ENCODE measurements at places on chromosomes 3 and 15.

DNA sequence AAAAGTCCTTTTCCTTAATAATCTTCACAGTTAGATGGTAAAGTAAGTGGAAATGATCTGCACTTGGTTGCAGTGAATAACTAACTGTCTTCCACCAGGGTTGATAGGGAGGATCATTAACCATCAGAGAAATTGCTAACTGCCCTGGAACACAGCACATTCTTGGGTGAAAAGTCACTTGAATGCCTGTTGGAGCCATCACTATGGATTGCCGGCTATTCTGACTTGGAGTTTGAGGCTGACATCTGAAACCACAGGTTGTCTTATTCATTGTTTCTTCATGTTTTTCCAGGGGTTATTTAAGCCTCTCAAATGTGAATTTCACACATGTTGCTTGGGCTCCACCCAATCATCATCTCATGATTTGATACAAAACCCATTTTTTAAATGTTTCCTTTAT, 901.4 kb downstream of the MCTP2 start:
- no peak for DNase-seq

GRCh38 chr3:73315706-73316105, 254.2 kb downstream of the EBLN2 start:
- DNase-seq: no peak

- no peak for DNase-seq
Measured at GRCh38 chr3:23166845-23167244, 36.3 kb upstream of the UBE2E2 start.

DNA sequence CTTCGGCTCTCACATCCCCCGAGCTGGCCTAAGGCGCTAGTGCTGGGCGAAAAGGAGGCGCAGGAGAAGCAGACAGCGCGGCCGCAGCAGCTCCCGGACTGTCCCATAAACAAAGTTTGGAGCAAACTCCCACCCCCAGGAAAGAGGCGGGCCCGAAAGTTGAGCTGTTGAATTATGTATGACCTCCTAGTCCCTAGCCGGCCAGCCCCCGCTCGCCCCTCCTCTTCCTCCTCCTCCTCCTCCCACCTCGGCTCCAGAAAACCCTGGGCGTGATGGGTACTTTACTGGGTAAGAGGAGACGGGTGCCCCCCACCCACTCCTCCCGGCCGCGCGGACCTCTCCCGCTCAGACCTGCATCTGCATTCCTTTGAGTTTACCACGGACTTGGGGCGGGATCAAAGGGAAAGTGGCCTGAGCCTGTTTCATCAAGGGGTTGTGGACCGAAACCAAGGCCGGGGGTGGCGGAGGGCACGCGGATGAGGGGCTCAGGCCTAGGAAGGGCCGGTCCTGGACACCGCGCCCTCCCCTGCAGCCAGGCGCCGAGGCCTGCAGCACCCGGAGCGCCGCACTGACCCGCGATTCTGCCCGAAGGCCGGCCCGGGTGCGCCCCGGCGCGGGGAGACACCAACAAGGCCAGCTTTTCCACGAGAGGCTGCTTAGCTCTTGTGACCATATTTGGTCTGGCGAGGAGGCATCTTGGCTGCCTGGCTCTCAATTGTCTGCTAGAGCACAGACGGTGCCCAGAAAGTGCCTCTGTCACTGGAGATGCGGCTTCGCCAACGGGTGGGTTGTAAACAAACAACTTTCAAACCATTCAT, at the start of gene WWTR1:
TSS of gene WWTR1 (minus strand) at position 100 of the 818 bp plus-strand sequence. CDS start 719 bp downstream, outside the sequence.
- DNase-seq: peak; percentile 28

- no peak for DNase-seq
Measured at GRCh38 chr3:49648354-49649019, 25.7 kb upstream of the APEH start.

DNA sequence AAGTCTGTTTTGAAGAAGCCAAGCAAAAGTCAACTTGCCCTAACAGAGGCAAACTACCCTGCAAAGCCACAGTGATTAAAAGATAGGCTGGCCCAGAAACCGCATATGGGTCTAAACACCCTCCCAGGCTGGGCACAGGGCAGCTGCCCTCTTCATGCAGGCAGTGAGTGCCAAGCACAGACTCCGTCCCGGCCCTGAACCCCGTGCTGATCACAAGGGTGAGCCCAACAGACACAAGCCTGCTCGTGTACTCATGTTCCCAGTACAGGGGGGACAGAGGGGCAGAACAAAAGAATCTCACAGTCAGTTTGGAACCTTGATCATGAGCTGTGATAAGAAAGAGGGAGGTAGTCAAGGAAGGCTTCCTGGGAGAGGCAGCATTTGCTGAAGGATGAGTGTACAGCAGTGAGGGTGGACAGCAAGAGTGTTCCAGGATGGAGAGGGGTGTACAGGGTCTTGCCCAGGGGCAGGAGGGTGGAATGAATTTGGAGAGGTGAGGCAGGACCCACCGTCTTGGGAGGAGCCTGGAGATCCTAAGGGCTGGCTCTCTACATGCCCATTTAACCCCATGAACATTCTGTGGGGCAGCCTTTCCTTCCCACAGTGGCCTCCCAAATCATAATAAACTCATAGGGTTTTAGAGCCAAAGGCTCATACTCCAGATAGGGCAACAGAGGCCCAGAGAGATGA, 43.2 kb upstream of the PRR23E start:
- DNase-seq: no peak

- DNase-seq: no peak
Measured at GRCh38 chr3:8095724-8096123, 405.9 kb upstream of the LMCD1 start.

DNA sequence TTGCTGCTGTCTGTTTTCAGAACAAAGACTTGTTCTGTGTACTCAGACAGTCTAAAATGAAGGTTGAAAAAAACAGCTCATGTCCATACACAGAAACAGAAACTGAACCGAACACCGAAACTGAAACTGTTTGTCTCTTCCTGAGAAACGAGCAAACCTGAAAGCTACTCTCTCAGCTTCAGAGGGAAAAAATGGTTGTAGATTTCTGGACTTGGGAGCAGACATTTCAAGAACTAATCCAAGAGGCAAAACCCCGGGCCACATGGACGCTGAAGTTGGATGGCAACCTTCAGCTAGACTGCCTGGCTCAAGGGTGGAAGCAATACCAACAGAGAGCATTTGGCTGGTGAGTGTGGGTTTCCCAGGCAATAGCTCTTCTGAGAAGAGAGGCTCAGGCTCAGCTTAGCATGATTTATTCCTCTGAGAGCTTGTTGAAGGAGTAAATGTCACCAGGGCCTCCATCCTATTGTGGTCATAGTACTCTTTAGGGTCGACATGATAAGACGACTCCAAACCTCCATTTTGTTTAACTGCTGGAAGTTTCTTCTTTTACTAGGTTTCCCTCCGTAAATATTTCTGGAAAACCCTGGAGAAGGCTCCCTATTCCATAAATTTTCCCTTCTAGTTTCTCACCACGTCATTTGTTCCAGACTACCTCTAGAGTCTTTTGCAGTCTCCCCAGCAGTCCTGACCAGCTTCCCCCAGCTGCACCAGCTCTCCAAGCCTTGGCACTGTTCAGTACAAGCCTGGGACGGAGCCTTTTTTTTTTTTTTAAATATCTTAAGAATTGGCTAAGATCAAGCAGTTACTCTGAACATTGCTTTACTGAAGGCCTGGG, at the start of gene RTP4:
TSS of gene RTP4 (plus strand) at position 135 of the 838 bp plus-strand sequence. CDS start at position 192, 57 bp downstream.
- peak; percentile 41 for DNase-seq

GRCh38 chr3:159977295-159977694, 11.3 kb upstream of the IL12A start:
- no peak for DNase-seq

DNA sequence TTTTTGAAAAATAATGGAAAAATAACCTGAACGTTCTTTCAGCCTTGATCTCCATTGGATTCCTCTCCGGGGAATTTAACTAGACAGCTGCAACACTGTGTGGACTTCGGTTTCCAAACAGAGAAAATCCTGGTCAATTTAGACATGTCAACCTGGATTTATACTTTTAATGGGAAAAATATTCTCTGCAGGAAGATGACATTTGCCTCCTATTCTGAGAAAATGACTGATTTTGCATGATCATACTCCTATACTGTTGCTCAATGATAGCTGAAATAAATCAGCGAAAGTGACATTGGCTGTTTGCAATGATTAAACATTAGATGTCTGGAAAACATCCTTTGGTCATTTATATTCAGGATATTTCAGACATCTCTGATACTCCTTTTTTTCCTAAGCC, 94.8 kb downstream of the GABRG3 start:
- no peak for DNase-seq

DNA sequence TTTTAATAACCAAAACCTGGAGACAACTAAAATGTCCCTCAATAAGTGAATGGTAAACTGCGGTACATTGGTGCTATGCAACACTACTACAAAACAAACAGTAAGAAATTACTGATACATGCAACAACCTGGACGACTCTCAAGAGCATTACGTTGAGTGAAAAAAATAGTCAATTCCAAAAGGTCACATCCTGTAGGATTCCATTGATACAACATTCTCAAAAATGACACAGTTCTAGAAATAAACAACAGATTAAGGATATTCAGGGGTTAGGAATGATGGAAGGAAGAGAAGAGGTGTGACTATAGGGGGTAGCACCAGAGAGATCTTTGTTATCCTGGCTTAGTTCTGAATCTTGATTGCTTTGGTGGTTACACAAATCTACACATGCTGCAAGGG, 72.2 kb downstream of the ZNF148 start:
- no peak for DNase-seq

- peak; percentile 32 for DNase-seq
Measured at GRCh38 chr3:16249336-16249735, 15.4 kb downstream of the DPH3 start.

DNA sequence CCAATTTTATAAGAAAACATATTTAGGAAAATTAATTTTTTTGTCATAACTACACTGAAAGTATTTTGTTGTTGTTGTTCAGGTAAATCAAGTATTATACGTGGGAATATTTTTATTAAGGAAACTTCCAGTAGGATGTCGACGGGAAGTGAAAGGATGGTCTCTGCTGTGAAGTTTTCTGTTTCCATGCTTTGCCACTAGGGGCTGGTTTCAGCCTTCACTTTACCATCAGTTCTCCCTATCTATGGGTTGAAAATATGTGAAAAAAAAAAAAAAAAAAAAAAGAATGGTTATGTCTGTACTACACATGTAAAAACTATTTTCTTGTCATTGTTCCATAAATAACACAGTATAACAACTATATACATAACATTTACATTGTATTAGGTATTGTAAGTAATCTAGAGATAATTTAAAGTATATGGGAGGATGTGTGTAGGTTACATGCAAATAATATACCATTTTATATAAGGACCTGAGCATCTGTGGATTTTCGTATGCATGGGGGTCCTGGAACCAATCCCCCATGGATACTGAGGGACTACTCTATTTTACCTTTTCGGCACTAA, 136.7 kb downstream of the SMAD6 start:
- no peak for DNase-seq

DNA sequence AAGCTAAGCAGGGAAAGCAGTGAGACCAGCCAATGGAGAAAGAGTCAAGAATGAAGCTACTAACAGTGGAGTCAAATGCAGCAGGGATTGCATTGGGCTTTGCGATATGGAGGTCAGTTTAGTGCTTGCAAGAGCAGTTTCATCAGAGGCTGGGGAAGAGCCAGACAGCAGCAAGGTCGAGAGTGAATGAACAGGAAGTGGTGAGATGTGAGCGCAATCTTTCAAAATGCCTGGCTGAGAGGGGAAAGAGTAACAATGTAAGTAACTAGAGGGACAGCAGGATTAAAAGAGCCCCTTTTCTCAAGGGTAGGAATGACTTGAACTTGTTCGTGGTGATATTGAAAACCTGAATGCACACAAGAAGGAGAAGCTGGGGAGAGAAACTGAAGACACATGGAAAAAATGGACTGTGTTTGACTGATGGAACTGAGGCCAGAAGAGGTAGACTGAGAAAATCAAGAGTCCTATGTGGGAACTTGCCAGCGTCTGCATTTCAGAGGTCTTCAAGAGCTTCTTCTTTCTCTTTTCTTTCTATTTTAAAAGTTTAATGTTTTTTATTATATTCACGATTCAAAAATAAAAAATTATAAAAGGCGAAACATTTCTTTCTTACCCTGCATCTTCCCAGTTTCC, 30.6 kb upstream of the GPR160 start:
- peak; percentile 36 for DNase-seq

- no peak for DNase-seq
Measured at GRCh38 chr3:72421126-72421525, 427.1 kb downstream of the SHQ1 start.

- peak; percentile 1 for DNase-seq
Measured at GRCh38 chr3:160140756-160141155, 84.5 kb upstream of the C3orf80 start.

DNA sequence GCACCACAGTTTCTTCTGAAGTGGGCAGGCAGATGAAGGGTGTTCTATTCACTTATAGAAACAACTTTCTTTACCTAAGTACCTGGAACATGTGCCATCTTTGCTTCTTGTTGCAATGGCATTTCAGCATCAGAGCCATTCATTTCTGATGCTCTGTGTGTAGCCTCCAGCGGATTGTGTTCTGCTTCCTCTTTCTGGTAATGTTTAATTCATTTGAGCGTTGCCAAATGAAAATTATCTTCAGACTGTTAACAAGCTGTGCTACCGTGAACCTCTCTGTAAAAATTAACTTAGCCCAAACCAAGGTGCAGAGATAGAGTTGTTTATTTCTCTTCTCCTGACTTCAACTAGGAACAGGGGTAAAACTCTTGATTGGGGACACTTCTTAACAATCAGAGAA, 302.0 kb downstream of the EDEM1 start:
- no peak for DNase-seq

DNA sequence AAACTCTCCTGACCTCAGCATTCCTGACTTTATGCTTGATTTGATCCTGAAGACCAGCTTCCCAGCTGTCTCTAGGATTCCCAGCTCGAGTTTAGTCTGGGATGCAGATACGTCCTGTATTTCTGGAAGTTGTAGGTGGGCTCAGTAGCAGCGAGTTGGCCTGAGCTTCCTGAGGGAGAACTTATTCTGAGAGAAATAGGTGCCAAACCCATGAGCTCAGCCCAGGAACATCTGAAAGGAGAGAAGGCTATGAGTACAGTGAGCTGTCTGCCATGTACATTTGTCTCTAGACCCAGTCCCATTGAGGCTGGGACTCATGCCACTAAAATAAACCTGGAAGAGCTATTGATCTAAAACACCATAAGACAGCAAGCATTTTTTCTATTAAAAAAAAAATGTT, 36.6 kb upstream of the SLC9A9 start:
- DNase-seq: no peak

DNA sequence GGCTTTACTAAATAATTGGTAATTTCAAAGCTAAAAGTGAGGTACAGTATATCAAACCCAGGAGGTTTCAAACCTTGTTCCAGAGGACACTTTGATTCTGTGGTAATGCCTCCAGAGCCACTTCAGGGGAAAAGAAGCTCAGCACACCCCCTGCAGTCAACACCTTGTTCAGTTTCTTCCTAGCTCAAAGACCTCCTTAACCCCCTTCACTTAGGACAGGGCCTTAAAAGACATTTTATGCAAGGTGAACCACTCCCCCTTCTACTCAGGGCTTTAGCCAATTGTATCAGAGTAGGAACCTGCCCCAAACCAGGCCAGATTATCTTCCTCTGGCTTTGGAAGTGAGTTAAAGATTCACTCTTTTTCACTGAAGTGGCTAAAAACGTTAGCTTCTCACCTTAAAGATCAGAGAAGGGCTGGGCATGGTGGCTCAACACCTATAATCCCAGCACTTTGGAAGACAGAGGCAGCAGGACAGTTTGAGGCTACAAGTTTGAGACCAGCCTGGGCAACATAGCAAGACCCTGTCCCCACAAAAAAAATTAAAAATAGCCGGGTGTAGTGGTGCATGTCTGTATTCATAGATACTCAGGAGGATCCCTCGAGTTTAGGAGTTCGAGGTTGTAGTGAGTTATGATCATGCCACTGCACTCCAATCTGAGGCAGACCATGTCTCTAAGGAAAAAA, 3.4 kb downstream of the DENND6A start:
- DNase-seq: no peak
